ENCODE measurements at places on chromosomes 2 and 18.

DNA sequence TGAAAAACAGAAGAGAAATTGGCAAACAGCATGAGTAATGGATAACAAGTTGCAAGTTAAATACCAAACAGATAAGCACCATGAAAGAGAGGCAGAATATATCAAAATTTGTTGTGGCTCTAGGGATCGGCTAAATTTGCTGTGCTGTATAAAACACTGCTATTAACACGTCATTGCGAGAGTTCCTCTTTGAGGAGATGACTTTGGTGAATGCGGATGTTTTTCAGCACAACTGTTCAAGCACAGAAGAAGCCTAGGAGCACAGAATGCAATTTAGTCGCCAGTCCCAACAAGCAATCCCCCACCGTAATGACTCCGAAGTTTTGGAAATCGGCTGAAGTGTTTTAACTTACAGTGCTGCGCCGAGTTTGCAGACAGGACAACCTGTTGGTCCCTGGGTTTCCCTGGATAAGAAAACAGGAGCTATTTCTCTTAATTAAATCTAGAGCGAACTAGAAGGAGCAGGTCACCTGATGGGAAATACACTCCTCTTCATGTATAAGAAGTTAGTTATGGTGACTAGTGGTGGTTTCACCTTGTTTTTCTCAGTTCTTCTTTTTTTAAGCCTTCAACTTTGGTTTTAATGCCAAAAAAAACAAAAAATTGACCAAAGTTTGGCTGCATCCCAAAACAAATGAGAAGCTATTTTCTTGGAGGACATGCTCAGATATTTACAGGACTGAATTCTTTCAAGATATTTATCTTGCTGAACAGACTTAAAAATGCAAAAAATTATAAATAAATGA lies 454.1 kb upstream of the SALL3 start:
- no peak for DNase-seq

- peak; percentile 43 for DNase-seq
Measured at GRCh38 chr2:190465060-190465459, 56.9 kb downstream of the MFSD6 start.

GRCh38 chr2:118097657-118098056 lies 9.4 kb downstream of the INSIG2 start:
- DNase-seq: peak; percentile 66

GRCh38 chr18:77207540-77207939 lies 42.1 kb upstream of the GALR1 start:
- DNase-seq: peak; percentile 41

DNA sequence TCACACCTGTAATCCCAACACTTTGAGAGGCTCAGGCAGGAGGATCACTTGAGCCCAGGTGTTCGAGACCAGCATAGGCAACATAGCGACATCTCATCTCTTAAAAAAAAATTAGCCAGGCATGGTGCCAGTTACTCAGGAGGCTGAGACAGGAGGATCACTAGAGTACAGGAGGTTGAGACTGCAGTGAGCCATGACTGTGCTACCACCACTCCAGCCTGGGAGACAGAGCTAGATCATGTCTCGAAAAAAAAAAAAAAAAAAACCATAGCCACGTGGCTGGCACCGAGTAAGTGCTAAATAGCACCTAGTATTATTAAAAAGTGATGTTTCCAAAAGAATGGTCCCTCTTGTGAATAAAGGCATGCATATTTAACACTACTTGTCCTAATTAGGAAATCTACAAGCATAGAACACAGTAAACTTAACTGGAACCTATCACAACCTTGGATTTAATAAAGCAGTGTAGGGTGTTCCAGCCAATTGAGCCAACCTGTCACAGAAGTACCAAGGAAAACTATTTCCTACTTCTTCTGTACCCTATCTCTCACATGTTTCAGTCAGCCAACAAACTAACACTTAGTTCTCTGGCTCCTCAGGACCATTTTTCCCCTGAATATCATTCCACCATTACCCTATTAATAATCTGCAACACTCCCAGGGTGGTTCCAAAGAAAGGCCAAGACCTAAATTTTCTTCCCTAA lies 8.8 kb downstream of the RAB1A start:
- no peak for DNase-seq

GRCh38 chr2:181715033-181715630 lies 34.8 kb upstream of the NEUROD1 start:
- peak; percentile 92 for DNase-seq

GRCh38 chr2:16127958-16128357 lies 187.6 kb downstream of the MYCN start:
- no peak for DNase-seq

GRCh38 chr2:47295981-47296635 lies 106.8 kb upstream of the MSH2 start:
- DNase-seq: no peak

- no peak for DNase-seq
Measured at GRCh38 chr2:20016346-20016745, 3.9 kb upstream of the MATN3 start.

DNA sequence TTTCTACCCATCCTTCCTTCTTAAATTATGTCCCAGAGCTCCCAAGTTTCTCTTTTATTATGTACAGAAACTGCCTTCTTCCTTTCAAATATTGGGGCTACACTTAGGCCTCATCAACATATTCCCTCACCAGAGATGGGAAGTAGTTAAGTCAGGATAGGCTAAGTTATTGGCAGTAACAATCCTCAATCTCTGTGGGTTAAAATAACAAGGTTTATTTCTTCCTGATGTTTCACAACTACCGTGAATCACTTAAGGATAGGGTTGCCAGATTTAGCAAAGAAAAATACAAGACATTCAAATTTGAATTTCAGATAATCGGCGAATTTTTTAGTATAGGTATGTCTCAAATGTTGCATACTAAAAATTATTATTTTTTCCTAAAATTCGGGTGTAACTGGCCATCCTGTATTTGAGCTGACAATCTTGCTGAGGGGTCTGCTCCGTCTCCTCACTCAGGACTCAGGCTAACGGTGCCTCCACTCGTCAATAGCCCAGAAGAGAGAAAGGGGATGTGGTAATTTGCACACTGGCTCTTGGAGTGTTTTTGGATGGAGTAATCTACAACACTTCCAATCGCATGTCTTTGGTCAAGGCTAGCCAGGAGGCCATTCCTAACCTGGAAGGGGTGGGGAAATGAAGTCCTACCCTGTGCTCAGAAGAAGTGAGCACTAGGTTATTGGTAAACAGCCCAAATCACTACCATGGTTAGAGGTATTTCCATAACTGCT lies 91.7 kb downstream of the ACTR3 start:
- no peak for DNase-seq

DNA sequence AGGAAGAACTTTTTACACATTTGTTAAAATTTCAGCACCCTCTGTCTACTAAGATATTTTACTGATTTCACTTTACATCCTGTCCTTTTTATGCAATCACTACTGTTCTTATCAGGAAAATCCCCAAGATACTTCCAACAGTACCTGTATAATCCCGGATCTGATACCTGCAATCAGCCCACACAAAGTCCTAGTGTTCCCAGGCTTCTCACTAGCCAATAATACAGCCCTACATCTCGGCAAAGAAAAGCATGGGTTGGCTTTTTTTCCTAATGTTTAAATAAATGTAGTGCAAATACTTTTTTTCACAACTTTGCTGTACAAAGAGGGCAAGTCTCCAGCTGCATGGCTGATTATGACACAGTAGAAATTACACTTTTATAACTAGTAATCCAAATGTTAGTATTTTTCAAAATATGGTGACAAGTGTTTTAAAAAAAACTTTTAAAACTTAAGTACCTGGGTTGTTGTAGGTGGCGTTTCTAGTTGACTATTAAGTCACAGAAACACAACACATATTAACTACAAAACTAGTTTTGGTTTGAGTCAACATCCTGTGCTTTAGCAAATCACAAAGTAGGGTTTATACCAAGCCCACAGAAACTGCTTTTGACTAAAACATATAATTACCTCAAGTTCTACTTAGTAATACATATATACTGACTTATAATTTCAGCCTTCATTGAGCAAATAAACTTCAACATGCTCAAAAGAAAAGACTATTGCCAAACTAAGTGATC lies 19.5 kb downstream of the CNOT11 start:
- no peak for DNase-seq

DNA sequence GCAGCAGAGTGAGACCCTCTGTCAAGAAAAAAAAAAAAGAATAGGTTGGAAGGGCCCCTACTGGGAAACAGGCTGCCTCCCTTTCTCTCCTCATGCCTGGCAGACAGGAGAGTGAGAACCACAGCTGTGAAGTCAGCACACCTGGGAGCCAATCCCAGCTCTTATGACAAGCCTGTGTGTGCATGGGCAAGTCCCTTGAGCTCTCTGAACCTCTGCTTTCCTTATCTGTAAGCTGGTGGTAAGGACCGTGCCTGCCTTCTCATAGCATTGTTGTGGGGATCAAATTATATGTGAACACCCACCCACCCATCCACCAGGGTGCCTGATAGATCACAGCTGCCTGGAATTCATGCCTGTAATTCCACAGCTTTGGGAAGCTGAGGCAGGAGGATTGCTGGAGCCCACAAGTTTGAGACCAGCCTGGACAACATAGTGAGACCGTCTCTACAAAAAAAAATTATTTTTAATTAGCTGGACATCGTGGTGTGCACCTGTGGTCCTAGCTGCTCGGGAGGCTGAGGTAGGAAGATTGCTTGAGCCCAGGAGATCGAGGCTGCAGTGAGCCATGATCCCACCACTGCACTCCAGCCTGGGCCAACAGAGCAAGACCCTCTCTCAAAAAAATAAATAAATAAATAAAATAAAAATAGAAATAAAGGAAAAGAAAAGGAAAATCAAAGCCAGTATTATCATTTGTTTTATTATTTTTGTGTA lies 66.9 kb upstream of the MCFD2 start:
- no peak for DNase-seq

- DNase-seq: peak; percentile 30
Measured at GRCh38 chr18:23504720-23505119, 1.4 kb downstream of the RMC1 start.

DNA sequence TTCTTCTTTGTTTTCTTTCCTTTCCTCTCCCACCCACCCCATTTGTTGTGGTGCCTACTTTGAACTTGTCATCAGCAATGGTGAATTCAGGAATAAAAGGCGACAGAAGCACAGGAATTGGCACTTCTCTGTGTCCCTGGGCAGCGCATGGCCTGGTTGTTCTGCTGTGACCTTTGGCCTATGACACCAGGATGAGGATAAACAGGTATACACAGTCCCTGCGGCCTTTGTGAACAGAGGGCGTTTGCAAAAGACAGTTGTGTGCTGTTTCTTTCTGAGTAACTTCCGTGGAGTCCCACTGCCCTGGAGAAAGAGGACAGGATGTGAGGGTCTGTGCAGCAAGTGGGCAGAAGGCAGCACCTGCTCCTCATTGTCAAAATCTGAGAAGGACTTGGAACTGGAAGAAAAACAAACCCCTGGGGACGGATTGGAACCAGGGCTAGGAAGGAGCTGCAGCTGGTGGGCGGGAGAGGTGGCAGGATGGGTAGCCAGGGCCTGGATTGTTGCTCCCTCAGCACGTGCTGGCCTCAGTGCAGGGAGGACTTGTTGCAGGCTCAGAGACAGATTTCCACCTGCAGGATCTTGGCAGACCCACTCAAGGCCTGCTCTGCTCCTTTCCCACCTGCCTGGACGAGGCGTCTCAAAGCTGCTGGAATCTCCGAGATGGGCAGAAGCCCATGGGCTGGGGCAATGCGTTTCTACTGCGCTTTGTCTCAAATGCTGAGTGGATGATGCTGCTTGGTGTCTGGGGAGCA lies 159.5 kb downstream of the ACKR3 start:
- DNase-seq: no peak

DNA sequence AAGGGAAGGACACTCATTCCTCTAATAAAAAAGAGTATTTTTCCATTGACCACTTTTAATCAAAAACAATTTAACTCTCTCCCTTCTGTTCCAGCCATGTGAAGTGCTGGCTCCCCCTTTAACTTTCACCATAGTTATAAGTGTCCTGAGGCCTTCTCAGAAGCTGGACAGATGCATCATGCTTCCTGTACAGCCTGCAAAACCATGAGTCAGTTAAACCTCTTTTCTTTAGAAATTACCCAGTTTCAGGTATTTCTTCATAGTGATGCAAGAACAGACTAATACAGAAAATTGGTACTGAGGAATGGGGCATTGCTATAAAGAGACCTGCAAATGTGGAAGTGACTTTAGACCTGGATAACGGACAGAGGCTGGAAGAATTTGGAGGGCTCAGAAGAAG lies 643.6 kb upstream of the DDX18 start:
- no peak for DNase-seq

- DNase-seq: no peak
Measured at GRCh38 chr2:86066915-86067314, 38.8 kb downstream of the POLR1A start.

- DNase-seq: no peak
Measured at GRCh38 chr2:110837446-110838409, 105.4 kb downstream of the ACOXL start.

DNA sequence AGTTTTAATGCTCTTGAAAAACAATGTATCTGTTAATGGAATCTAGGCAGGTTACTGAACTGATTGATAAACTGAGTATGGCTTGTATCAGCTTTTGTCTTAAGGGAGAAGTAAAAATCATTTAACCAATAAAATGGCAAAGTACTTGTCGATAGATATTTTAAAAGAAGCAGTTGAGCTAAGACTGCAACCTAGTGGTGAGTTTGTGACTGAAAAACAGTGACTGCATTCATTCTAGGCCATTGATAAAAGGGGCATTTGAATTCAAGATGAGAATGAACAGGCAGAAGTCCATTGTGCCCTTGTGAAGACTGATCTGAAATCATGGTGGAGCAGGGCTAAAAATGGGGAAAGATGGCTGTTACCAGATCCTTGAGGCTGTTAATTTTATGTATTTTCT lies 59.4 kb upstream of the MSTN start:
- DNase-seq: peak; percentile 74

DNA sequence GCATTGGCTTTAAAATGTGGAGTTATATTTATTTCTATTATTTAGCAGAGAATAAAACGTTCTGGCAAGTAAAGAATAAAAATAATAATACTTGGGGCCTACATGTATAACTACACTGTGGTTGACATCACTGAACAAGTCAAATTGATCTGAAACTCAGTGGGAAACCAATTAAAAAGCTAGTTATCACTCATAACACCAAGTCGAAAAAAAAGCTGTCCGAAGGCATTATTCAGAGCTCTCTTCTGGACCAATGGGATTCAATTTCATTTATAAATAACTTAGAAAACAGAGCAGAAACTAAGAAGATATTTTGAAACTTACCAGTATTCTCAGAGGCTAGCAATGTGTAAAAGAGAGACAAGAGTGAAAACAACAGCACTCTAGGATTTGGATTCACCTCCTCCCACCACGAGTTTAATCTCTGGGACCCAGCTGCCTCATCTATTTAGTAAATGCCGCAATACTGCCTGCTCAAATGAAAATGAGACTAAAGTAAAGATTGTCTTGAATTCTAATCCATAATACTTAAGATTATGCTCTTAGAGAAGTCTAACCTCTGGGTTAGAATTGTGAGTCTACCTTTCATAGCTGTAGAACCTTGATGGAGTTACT lies 128.4 kb downstream of the NBAS start:
- DNase-seq: peak; percentile 69

- no peak for DNase-seq
Measured at GRCh38 chr2:122083256-122084048, 328.0 kb downstream of the TSN start.

DNA sequence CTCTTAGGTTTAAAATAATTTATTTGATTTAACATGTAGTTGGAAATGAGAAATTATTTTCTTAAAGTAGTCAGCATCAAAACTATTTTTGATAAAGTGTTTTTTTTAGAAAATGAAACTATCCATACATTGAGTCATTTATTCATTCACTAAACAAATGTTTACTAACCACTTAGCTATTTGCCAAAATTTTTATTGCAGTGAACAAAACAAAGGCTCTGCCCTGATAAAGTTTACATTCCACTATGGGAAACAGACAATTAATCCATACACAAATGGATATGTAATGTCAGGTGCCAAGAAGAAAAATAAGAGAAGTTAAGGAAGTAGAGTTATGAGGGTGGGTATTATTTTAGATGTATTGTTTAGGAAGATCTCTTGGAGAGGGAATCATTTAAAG lies 19.1 kb upstream of the CCDC178 start:
- no peak for DNase-seq

Data from OCI-M1 (cell line).